ENCODE measurements at places on chromosomes 11 and 22.
A peak's percentile ranks its signal among the peaks of the same experiment; 100 is the strongest.

DNA sequence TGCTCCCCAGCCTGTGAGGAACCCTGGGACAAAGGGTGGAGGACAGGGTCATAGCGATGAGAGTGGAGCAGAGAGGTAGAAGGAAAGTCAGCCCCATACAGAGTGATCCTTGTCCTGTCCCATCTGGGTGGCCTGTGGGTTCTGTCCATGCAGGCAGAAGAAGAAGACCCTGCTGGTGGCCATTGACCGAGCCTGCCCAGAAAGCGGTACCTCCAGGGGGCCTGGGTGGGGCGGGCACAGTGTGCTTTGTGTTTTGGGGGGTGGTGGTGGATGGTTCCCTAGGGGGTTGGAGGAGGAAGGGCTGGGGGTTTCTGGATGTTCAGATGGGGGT lies 7.9 kb downstream of the SIDT2 start:
- DNase-seq, result no peak

DNA sequence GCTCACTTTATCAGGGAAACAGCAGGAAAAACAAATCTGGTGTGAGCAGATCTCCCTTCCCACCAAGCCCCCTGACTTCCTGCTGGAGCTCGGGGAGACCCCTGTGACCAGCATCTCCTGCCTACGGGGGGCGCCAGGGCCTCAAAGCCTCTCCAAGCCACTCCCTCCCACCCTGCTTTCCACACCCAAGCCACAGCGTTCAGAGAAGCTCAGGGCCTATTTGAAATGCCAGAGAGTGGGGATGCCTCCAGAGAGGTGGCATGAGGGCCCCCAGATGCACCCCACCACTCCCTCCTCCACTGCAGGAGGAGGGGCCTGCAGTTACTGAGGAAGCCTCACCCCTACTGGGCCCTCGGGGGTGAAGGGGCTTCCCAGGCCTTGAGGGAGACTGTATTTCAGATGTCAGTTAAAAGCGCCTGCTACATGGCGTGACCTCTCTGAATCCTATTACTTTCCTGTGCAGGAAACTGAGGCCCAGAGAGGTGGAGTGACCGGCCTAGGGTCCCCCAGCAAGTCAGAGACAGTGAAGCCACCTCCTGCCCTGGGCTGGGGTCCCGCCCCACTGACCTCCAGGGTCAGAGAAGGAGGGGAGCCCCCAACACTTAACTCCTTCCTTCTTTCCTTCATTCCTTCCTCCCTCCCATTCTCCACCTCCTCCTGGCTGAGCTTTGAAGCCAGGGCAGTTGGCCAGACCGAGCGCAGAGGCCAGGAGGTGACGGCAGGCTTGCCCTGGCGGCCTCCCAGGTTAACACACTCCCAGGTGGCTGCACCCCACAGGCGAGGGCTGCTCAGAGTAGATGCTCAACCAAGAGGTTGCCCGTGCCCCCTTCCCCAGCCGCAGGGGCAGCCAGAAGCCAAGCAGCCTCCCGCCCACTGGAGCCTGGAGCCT lies 6.0 kb upstream of the CDKN1C start:
- DNase-seq, result no peak

GRCh38 chr11:107719557-107720302 lies 7.9 kb upstream of the SLN start:
- DNase-seq, result peak; percentile 58

- no peak for DNase-seq
Measured at GRCh38 chr11:70482529-70482917, 84.2 kb downstream of the CTTN start.

DNA sequence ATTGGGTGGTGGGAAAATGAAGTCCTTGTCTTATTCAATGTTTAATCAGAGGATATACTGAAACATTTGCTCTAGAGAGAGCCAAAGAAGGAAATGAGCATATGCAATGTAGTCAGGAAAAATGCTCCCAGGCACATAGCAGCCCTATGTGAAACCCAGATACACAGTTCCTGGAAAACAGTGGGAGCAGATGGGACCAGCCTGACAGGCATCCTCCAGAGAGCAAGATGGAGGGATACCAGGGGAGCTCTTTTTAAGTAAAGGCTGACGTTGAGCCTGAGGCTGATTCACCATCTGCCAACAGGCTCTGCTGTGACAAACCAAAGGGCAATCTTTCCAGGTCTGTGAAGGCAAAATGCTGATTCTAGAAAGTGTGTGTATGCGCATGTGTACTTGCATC lies 559.4 kb upstream of the KIRREL3 start:
- no peak for DNase-seq

- DNase-seq, result peak; percentile 16
Measured at GRCh38 chr11:3341298-3341697, 37.6 kb downstream of the ZNF195 start.

DNA sequence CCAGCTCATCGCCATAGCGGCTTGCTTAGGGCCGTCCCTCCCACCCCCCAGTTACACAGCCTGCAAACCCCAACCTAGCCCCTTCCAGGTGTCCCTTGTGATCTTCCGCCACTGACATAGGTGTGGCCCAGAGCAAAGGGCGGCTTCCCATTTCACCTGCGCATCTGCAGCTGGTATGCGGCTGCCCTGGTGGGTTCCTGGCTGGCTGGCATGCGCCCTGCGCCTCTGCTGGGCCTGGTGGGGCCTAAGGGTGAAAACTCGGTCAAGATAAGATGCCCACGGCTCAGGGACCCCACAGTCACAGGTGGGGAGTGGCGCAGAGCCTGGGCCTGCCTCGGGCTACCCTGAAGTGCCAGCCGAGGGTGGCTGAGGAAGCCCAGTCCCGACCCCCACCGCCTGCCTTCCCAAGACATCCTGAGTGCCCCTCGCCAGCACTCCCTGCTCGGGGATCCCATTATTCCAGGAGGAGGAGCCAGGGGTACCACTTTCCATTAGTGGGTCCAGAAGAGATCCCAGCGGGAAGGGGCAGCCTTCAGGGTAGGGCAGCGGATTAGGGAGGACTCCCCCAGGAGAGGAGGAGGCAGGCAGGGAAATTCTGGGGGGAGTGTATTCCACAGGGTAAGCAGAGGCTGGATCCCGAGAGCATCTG lies 36.9 kb upstream of the KCNQ1OT1 start:
- no peak for DNase-seq

DNA sequence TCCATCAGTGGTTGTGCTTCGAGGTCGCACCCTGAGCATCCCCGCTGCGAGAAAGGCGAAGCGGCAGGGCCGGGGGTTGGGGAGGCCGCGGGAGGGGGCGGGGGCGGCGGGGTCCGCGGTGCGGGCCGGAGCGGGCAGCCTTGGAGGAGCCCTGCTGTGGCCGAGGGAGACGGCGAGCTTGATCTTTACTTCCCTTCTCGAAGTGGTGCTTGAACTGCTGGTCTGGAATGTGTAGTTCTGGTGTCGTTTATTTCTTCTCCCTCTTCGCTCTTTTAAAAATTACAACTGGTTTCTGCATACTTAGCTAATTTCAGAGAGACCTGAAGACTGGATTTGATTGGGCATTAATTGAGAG lies 1.1 kb downstream of the APLP2 start:
- no peak for DNase-seq

DNA sequence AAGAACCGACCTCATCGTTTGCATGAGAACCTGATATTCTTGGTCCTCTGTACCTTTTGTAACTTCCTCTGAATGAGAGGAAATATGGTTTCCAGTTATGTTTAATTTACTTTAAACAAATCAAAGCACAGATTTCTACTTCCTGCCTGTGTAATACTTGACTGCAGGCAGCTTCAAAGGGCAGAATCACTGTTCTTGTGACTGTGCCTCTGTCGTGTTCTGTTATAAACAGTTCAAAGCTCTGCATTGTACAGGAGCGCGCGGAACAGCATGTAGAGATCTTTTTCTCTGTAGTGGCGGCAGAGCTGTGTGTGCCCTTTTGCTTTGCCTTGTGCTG lies 73.2 kb upstream of the CLDN5 start:
- no peak for DNase-seq

GRCh38 chr11:1486054-1486825 lies at the start of gene MOB2:
TSS of gene MOB2 (minus strand) at chr11:1486779. CDS start at chr11:1486556, 223 bp downstream.
- peak; percentile 24 for DNase-seq

GRCh38 chr11:18332302-18332701 lies 9.9 kb downstream of the GTF2H1 start:
- DNase-seq, result no peak

- DNase-seq, result no peak
Measured at GRCh38 chr11:120079750-120080610, 57.9 kb downstream of the TRIM29 start.

DNA sequence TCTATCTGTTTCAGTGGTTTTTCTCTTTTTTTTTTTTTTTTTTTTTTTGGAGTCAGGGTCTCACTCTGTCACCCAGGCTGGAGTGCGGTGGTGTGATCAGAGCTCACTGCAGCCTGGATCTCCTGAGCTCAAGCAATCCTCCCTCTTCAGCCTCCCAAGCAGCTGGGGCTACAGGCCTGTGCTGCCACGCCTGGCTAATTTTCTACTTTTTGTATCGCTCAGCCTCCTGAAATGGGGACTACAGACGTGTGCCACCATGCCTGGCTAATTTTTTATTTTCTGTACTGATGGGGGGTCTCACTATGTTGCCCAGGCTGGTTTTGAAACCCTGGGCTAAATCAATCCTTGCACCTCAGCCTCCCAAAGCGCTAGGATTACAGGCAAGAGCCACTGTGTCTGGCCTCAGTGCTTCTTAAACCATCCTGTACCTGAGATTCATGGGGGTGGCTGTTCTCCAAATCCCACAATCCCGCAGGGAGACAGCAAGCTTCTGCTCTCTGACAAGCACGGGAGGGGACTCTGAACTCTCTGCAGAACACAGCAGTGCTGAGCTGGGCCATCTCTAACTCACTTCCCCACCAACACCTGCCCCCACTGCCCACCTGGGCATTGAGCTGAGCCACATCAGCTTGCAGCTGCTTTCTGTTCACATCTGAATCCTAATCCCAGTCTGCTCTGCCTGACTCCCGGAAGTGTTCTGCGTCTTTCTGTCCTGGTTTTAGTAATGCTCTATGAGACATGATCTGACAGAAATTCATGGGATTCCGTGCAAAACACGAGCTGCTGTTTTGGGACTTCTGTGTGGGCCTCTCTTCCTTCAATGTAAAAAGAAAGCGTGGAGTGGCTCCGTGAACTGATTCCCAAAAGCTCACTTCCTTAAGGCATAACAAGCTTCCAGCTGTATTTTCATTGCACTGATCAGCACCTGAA lies 400.0 kb downstream of the LARGE1 start:
- no peak for DNase-seq

DNA sequence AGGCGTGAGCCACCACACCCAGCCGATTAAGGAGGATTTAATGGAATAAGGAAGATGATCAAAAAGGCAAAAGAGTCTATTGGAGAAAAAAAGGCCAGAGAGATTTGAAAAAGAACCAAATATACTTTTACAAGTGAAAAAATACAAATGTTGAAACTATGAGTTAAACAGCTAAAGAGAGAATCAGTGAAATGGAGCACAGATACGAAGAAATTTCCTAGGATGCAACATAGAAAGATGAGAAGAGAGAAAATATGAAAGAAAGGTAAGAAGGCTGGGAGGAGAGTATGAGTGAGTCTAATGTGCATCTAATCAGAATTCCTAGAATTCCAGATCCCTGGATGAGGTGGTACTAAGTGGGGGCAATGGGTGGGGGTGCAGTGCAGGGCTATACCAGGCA lies 19.4 kb upstream of the CELSR1 start:
- DNase-seq, result no peak

DNA sequence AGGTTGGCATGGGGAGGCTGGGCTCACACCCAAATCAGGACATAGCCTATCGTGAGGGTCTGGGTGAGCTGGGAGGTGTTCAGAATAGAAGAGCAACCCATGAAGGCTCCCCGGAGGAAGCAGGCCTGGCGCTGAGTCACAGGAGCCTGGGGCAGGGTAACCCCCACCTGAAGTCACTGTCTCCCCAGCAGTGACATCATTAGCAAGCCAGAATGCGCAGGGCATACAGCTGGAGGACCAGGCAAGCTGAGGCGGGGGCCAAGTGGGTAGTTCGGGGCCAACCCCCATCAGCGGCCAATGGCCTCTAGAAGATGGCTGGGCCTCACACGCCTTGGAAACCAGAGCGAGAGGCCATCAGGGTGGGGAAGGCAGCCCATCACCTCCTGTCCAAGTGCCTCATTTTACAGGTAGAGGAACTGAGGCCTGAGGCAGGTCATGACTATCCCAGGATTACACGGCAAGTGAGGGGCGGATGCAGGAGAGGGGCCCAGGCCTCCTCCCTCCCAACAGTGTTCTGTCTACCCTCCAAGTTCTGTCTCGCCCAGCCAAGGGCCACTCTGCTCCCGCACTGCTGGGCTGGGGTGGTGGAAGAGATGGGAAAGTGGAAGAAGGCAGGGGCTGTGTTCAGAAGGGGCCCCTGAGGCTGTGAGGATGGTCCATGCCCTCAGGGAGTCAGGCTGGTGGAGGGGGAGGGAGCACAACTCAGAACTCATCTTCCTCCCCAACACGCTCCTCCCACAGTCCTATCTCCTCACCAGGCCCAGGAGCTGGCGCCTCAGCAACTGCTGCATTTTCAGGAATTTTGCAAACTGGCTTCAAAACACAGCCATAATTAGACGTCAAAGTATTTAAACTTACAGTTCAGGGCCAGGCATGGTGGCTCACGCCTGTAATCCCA lies 24.6 kb downstream of the RPL3 start:
- DNase-seq, result no peak

DNA sequence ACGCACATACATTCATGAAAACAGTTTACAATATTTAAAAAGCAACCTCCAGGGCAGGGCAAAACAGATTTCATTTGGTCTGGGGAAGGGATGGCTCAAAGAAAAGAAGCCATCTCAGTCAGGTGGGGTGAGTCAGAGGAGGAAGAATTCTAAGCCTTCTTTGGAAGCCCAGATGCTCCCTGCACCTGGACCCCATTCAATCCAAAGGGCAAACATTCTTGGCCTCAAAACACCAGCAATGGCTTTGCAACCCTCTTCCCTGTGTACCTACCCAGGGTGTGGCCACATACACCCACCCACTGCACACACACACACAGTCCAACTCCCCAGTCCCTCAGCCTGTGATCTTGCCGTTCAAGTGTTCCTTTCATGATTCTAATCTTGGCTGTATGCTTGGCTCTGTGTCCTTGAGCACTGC lies 2.0 kb downstream of the KCNE3 start:
- no peak for DNase-seq

DNA sequence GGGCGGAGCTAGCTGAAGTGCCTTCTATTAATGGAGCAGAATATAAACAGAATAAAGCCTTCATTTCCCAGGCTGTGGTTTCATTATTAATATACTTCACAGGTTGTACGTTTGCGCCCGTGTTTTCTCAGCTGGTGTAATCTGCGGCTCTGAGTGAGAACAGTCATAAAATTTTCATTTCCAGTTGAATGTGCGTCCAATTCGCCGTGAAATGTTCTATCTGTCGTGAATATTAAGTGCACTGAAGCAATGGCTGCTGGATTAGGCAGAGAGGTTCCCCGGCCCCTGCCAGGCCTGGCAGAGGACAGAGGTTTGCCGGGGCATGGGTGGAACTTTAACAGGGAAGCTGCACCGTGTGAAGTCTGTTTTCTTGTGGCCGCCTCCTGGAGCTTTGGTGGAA lies 874.4 kb downstream of the NTM start:
- no peak for DNase-seq

Data from hindlimb muscle (tissue), 1 donor.